ENCODE measurements at places on chromosomes 1 and 21. TPM values are rescaled to one million over a fixed set of nuclear protein-coding genes. Genes with fewer than 3 reads are reported as not detected.

DNA sequence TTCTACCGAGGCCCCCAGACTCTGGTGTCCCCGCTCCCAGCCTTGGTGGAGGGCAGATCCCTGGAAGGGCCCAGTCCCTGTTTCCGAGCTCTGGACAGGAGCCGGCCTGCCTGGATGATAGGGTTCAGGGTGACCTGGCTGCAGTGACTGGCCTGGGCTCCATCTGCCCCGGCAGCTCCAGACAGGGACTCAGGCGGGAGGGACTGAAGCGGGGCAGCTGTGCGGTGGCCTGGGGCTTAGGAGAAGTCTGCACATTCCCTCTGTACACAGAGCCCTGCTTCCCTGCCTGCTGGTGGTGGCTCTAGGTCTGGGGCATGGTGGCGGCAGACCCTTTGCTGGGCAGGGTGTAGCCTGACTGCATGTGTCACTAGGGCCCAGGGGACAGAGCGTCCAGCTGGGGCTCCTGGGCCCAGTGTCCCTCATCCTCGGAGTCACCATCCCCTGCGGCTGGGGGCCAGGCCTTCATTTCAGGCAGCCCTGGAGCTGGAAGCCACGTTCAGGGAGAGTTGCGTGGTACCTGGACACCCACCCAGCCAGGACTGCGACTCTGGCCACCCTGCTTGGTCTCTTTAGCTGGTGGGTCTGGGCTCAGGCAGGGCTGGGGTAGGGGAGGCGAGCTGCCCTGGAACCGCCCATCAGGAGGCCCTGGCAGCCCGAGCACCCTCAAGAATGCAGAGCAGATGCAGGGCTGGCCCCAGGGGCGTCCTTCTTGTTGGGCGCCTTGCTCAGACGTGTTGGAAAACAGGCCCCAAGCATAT, 9.6 kb downstream of the ARHGEF16 start:
- H3K4me1 ChIP-seq: no peaks in the 10 kb centered on the region
- no peaks in the 10 kb centered on the region for H3K36me3 ChIP-seq
- no peak for DNase-seq
- no peak overlapping the region for H3K4me3 ChIP-seq
- H3K27ac ChIP-seq: no peak overlapping the region
- H3K27me3 ChIP-seq: no peaks in the 10 kb centered on the region

DNA sequence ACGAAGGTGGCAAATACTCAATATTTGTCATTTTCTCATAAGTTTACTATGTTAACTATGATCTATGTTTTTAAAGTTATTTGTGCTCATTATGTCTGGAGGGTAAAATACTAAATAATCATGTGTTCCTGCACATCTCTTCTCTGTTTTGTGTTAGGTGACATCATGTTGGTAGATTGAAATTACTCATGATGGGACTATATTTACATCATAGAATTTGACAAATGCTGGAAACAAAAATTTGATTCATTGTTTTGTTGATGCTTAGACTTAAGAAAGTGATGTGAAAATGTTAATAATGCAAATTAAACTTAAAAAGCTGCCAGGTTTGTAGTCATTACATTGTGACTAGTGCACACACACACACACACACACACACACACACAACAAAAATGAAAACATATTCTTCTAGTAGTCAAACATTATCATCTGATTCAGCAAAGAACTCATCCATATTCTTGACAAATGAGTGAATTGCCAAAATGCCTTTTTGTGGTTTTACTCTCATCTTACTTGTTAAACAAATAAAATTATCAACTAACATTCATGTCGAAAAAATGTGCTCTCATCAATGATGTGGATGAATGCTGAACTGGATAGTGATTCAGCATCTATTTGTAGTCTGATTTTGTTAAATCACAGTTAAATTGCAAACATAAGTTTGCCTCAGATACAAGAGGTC, 870.7 kb downstream of the BRINP3 start:
- no peaks in the 10 kb centered on the region for H3K4me1 ChIP-seq
- no peaks in the 10 kb centered on the region for H3K36me3 ChIP-seq
- DNase-seq: no peak
- H3K4me3 ChIP-seq: no peak overlapping the region
- no peaks in the 10 kb centered on the region for H3K27me3 ChIP-seq

DNA sequence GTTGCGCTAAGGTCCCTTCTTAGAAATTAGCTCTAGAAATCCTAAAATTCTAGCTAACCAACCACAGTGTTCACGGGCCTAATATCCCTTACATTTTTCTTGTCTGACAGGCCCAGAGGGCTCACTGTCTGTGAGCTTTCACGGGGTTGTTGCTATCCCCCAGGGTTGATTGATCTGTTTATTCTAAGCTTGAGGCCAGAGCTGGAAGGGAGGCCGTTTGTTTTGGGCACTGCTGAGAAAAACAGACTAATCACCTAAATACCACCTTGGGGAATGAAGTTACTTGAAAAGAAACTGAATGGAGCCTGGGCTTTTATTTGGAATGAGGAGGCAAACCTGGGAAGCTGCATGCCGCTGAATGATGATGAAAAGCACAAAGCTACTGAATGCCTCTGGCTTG, 162.4 kb downstream of the KIF26B start:
- no peaks in the 10 kb centered on the region for H3K4me1 ChIP-seq
- no peaks in the 10 kb centered on the region for H3K36me3 ChIP-seq
- no peak overlapping the region for H3K4me3 ChIP-seq
- no peaks in the 10 kb centered on the region for H3K27me3 ChIP-seq

- H3K4me3 ChIP-seq: no peak overlapping the region
- peaks cover 28% of the 10 kb centered on the region for H3K27me3 ChIP-seq
- no peak overlapping the region for H3K27ac ChIP-seq
- no peak for DNase-seq
These were observed 97.0 kb upstream of the COA6 start for GRCh38 chr1:234276151-234276788.

- no peaks in the 10 kb centered on the region for H3K36me3 ChIP-seq
- H3K4me3 ChIP-seq: no peak overlapping the region
- H3K4me1 ChIP-seq: no peaks in the 10 kb centered on the region
- H3K27me3 ChIP-seq: no peaks in the 10 kb centered on the region
- H3K27ac ChIP-seq: no peak overlapping the region
These were observed 38.7 kb downstream of the ETNK2 start for GRCh38 chr1:204112876-204113730.

DNA sequence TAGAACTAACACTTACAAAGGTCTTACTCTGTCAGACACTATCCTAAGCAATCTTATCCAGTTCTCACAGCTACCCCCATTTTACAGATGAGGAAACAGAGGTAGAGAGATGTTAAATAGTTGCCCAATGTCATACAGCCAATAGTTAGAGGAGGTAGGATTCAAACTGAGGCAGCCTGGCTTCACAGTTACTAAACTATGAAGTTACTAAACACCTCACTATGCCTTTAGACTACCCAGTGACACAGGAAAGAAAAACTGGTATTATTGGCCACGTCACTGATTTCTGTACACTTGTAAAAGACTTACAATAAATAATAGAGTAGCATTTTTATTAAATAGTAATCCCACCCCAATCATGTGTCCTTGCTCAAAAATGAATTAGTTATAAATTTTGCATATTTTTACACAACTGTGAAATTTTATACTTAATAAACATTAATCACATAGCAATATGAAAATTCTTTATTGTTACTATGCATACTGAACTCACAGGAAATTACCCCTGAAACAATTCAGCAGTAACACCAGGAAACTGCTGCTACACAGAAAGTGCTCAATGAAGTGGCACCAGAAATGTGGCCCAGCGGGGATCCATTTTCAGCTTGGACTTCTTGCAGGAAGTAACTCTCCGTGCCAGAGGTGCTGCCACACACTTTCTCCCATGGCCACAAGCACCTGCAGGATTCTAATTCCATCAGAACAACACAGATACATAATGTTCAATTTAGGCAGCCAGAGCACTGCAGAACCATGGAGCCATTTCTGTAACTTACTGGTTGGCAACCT, 69.4 kb downstream of the VAV3 start:
- H3K27me3 ChIP-seq: no peaks in the 10 kb centered on the region
- peaks cover 40% of the 10 kb centered on the region for H3K4me1 ChIP-seq
- H3K4me3 ChIP-seq: no peak overlapping the region
- peak; percentile 37 for DNase-seq

CACNA1S gene
- total RNA-seq: not detected

GRCh38 chr1:51636764-51637522, 20.1 kb downstream of the OSBPL9 start:
- peaks cover 13% of the 10 kb centered on the region for H3K4me1 ChIP-seq
- no peak overlapping the region for H3K27ac ChIP-seq
- DNase-seq: peak; percentile 10
- H3K36me3 ChIP-seq: peaks cover 3% of the 10 kb centered on the region
- H3K27me3 ChIP-seq: no peaks in the 10 kb centered on the region
- no peak overlapping the region for H3K4me3 ChIP-seq

PPFIA4 gene
- 4.5 TPM for total RNA-seq

GRCh38 chr1:42777852-42778251, 6.9 kb upstream of the TMEM269 start:
- peak; percentile 61 for DNase-seq
- H3K27ac ChIP-seq: no peak overlapping the region
- H3K4me3 ChIP-seq: no peak overlapping the region
- no peaks in the 10 kb centered on the region for H3K27me3 ChIP-seq

DNA sequence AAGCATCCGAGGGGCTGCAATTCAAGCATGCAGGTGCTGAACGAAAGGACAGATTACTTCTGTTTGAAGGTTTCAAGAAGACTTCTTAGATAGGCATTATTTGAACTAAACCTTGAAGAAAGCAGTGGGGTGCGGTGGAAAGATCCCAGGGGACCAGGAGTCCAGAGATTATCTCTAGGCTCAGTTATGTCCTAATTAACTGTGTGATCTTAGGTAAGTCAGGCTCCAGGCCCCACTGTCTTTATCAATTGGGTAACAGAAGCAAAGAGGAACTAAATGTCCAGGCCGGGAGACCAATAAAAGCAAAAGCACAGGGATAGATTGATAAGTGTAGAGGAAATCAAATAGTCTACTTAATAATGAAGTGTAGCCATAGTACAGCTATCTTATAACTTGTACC, 72.9 kb upstream of the CDC42BPA start:
- peaks cover 4% of the 10 kb centered on the region for H3K27me3 ChIP-seq
- H3K27ac ChIP-seq: no peak overlapping the region
- H3K4me3 ChIP-seq: no peak overlapping the region
- no peak for DNase-seq
- no peaks in the 10 kb centered on the region for H3K4me1 ChIP-seq

DNA sequence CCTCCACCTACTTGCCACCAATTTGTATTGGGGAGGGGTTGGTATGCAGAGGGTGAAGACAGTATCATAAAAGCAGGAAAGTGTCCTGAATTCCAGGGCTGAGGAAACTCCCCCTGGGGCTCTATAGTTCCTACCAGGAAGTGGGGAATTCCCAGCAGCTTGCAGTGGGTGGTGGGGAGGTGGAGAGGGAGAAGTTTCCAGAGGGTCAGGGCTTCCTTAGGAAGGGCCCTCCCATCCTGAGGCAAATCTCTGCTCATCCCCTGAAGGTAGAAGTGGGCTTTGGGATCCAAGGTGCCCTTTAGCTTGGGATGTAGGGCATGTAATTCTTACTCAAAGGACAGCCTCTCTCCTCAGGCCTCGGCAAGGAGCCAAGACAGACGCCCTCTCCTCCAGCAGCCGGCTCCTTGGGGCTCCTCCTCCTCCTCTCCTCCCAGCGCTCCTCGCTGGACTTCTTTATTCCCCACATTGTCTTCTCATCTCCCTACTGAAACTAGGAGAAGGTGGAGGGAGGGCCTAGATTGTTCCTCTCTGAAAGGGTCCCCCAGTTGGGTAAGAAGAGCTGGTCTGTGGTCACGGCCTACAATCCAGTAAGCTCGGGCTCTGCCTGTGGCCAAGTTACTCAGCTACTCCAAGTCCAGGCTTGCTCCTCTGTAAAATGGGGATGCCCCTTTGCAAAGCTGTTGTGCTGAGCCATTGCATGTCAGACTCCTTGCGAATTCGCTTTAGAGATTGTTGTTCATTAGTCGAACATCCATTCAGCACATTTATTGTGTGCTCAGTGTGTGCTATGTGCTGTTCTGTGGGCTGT, 17.9 kb upstream of the CSF1 start:
- no peak for DNase-seq
- H3K4me1 ChIP-seq: peaks cover 19% of the 10 kb centered on the region
- no peaks in the 10 kb centered on the region for H3K36me3 ChIP-seq
- no peaks in the 10 kb centered on the region for H3K27me3 ChIP-seq
- no peak overlapping the region for H3K4me3 ChIP-seq

DNA sequence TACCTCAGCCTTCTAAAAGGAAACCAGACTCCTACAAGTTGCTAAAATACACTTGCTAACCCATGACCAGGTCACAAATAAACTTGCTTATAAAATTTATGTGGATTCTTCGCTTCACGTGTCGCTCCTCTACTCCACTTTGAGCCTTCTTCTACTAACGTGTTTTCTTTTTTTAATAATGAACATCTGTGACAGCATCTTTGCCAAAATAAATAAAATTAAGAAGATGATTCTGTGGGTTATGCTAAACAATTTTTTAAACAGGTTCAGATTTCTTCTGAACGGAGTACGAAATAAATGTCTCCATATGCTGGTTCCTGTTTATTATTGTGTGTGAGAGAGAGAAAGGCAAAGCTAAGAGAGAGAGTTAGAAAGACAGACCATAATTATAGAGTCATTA, 735.8 kb downstream of the LTN1 start:
- H3K4me3 ChIP-seq: no peak overlapping the region
- H3K36me3 ChIP-seq: no peaks in the 10 kb centered on the region
- no peak for DNase-seq
- peaks cover 2% of the 10 kb centered on the region for H3K27me3 ChIP-seq
- no peak overlapping the region for H3K27ac ChIP-seq

DNA sequence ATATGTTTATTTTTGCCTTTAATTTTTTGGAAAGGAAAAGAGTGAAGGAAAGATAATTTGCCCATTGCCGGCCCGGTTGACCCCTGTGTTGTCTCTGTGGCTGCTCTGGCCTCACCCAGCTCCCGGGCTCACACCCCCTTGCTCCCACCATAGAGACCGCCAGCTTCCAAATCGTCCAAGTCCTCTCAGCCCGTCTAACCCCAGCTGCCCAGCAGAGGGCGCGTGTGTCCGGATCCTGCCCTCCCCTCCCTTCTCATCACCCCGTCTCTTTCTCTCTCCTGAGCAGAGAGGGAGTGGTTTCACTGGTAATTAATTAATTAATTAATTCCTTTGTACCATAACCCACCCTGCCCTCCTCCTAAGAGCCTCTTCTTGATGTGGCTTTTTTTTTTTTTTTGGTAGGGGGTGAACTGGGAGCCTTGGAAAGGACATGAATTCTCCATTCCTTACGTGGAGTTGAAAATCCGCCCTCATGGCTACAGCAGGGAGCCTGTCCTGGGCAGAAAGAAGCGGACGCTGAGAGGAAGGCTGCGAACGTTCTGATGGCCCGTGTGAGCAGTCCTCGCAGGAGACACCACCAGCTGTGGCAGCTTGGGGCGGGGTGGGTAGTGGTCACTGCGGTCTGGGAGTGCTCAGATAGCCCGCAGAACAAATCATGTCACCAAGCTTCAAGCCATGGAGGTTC, 45.9 kb downstream of the KIAA0040 start:
- no peaks in the 10 kb centered on the region for H3K36me3 ChIP-seq
- peaks cover 2% of the 10 kb centered on the region for H3K4me1 ChIP-seq
- H3K27me3 ChIP-seq: peaks cover 13% of the 10 kb centered on the region
- H3K27ac ChIP-seq: no peak overlapping the region
- H3K4me3 ChIP-seq: no peak overlapping the region

All from activated naive CD4-positive, alpha-beta T cell treated with anti-CD3 and anti-CD28 coated beads for 36 hours (primary cell).